ENCODE measurements at places on chromosomes 7 and 10.

GRCh38 chr10:12158111-12158510 lies 28.6 kb downstream of the SEC61A2 start:
- DNase-seq: peak; percentile 31

DNA sequence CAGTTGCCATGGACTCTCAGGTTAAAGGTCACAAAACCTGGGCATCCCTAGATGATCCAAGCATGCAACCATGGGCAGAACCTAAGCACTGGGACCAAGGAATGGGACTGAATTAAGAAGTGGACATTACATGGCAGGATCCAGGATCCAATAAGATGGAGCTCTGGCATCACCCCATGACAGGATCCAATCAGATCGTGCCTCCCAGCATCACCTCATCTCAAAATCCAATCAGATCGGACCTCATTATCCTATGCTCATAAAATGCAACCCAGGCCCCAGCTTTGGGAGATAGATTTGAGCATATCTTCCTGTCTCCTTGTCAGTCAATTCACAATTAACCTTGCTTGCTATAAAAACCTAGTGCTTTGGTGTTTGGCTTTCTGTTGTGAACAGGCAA lies 616.1 kb downstream of the PARD3 start:
- no peak for DNase-seq

DNA sequence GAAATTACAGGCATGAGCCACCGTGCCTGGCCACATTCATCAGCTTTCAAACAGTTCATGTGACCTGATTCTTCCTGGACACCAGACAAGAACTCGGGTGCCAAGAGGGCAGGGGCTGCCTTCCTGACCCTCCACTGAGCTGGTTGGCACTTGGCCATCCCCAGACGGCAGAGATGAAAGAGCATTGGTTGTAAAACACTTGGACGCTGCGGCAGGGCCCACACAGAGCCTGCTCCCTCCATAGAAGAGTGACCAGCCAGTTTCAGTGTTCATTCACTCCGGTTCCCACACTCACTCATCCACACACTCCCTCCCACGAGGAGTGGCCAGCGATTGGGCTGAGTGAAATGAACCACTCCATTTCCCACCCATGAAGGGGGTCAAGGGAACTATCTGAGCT lies 112.3 kb downstream of the ITGB8 start:
- DNase-seq: no peak

- no peak for DNase-seq
These were observed 47.2 kb upstream of the TNRC18 start for GRCh38 chr7:5470816-5471215.

GRCh38 chr7:103048833-103049232 lies 25.8 kb downstream of the FBXL13 start:
- no peak for DNase-seq
